Activated effector memory CD4-positive, alpha-beta T cell treated with Interleukin-2 at 50 U/mL for 16 hours (primary cell): ENCODE measurements at places on chromosomes 3 and 15.

GRCh38 chr15:80317389-80318182 is 65.6 kb upstream of the CTXND1 start:
- no peak for DNase-seq

DNA sequence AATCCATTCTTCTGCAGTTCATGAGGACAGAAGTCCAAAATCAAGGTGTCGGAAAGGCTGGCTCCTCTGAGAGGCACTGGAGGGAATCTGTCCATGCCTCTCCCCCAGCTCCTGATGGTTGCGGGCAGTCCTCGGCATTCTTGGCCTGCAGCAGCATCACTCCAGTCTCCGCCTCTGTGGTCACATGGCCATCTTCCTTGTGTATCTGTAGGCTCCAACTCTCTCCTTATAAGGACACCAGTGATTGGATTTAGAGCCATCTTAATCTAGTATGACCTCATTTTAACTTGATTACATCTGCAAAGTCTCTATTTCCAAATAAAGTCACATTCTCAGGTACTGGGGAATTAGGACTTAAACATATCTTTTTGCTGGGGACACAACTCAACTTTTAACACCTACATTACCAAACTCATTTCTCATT is 56.0 kb upstream of the FLNB start:
- no peak for DNase-seq

DNA sequence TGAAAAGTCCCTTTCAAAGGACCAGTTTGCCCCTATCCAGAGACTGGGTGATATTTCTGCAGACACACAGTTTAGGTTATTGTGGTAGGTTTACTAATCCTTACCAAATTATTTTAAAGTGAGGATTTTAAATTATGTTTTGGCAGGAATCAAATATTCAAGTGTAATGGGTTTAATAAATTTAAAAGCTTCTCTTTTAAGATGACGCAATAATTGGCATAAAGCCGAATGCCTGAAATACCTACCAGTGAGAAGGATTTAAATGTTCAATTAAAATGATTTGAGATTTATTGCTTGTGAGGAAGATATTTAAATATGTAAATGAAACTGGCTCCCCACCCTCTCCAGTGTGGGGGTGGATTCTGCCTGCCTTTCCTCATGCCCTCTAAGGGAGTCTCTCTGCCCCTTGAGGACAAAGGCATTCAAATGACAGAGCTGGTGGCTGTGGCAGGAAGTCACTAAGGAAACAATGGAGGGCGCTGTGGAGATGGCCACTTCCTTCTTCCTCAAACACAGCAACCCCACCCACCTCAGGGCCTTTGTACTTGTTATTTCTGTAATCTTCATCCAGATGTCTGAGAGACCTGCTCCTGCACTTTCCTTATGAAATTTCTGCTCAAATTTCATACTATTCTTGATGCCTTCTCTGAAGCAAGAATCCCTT is 131.7 kb downstream of the TNIK start:
- peak; percentile 43 for DNase-seq

- DNase-seq: no peak
Observed at GRCh38 chr15:62706317-62706716, 336.2 kb upstream of the TPM1 start.

GRCh38 chr15:36039996-36040572 is 494.1 kb upstream of the DPH6 start:
- DNase-seq: no peak
